Ammon's horn (tissue), 1 donor: ENCODE measurements at places on chromosomes 5 and 9.

GRCh38 chr9:70389621-70390266, 24.7 kb downstream of the KLF9 start:
- no peak for DNase-seq

GRCh38 chr9:19913151-19913550, 124.3 kb upstream of the SLC24A2 start:
- DNase-seq, result no peak

GRCh38 chr9:120001536-120001935, 578.4 kb downstream of the CDK5RAP2 start:
- no peak for DNase-seq

GRCh38 chr9:97749928-97750327, 52.8 kb upstream of the XPA start:
- DNase-seq, result no peak

- DNase-seq, result peak; percentile 47
Observed at GRCh38 chr5:42950456-42951292, 89.4 kb downstream of the ANXA2R start.

GRCh38 chr5:94422812-94423211, 195.6 kb downstream of the KIAA0825 start:
- DNase-seq, result no peak

DNA sequence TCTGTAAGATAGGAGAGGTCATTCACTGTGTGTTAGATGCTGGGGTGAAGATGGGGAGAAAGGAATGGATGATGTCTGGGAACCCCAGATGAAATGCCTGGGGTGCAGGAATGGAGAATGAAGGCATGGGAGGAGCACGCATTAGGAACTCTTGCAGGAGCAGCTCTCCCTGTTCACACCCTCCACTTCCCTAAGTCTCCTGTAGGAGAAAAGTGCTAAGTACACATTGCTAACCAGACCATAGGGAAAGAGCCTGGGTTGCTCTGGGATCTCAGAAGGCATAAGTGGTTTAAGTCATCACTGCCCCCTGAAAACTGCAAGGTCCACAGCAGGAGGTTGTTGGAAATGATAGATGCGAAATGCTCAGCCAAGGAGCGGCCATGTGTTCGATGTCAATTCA, 163.1 kb downstream of the SEC61B start:
- DNase-seq, result no peak

- no peak for DNase-seq
Observed at GRCh38 chr9:5869315-5870019, 21.2 kb upstream of the MLANA start.

DNA sequence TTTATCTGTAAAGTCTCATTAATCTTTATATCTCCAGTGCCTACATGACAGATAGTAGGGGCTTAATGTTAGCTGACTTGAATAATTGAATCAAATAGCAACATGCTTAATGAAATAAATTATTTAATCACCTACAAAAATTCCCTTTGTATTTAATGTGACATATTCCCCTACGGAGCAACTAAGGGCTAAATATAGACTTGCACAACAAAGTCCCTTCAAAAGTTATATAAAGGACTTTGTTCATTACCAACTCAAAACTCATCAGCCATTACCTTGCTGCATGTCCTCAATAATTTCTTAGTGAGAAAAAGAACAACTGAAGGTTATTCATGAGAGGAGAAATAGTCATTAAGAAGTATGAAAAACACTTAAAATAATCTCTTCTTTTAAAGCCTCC, 424.6 kb downstream of the HCN1 start:
- no peak for DNase-seq
